Type B pancreatic cell (in vitro differentiated cells): ENCODE measurements at places on chromosomes 7 and 10. TPM values are rescaled to one million over a fixed set of nuclear protein-coding genes. Genes with fewer than 3 reads are reported as not detected.

DNA sequence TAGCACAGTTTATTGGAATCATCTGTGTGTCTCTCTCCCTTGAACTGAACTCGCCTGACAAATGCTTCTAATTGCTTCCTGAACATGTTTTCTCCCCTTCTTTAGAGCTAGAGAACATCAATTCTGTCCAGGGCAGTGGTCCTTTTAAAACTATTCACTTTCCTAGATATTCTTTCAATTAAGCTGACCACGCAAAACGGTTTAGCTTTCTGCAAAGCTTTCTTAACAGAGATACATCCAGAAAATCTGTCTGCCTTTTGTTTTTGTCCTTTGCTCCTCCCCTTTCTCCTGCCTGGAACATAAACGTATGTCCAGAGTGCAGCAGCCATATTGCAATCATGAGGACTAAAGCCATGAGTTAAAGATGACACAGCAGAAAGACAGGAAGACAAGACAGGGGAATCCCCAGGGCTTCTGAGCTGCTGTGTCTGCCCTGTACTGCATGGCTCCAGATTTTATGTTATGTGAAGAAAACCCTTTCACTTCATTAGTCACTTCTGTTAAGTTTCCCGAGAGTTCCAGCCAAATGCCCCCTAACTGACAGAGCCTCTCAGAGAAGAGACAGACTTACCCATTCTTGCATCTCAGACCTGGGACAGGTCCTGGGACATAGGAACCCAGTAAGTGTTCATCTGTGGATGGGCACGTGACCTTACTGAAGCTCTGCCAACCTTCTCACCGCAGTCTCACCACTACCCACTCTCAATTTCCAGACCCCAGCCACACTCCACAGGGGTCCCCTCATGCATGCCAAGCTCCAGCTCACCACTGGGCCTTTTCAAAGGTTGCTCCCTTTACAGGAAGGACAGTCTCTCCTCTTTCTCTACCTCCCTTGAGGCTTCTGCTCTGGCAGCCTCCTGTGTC, 35.0 kb upstream of the CPXM2 start:
- no peak overlapping the region for H3K4me3 ChIP-seq
- H3K27me3 ChIP-seq, result peaks cover 27% of the 10 kb centered on the region
- no peaks in the 10 kb centered on the region for H3K4me1 ChIP-seq
- no peaks in the 10 kb centered on the region for H3K36me3 ChIP-seq

AKR1C2 gene
- 87.5 and 289 TPM in 2 replicates for total RNA-seq

DNA sequence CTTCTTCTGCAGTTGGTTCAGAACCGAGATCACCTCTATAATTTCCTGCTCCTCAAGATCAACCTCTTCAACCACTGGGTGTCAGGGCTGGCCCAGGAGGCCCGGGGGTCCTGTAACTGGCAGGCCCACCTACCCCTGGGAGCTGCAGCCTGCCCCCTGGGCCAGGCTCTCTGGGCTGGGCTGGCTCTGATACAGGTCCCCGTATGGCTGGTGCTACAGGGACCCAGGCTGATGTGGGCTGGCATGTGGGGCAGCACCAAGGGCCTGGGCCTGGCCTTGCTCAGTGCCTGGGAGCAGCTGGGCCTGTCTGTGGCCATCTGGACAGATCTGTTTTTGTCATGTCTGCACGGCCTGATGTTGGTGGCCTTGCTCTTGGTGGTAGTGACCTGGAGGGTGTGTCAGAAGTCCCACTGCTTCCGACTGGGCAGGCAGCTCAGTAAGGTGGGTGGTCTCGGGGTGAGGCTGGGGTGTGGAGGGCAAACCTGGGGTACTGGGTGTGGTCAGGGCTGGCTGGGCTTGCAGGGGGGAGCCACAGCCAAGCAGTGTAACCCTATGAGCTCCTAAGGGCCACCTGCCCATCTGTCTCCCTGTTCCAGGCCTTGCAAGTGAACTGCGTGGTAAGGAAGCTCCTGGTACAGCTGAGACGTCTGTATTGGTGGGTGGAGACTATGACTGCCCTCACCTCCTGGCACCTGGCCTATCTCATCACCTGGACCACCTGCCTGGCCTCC, 4.2 kb downstream of the TMEM270 start:
- no peak overlapping the region for H3K27ac ChIP-seq
- no peak overlapping the region for H3K4me3 ChIP-seq
- H3K27me3 ChIP-seq, result no peaks in the 10 kb centered on the region

DNA sequence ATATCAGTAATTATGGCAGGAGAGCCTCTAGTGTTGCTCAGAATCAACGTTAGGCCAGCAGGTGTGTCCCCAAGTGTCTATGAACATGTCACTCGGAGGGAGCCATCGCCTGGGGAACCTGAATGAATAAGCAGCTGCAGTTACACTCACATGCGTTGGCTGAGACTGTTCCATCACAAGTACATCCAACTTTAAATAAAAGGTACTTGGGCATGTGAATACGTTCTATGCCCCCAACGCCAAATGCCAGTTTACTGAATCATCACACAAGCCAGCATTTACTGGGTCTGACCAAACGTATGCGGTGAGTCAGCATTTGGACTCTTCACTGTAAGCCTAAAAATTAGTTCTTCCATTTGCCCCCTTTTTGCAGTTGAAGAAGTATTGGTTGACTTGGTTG, 207.6 kb upstream of the PLXNA4 start:
- H3K4me3 ChIP-seq, result no peak overlapping the region
- H3K27ac ChIP-seq, result no peak overlapping the region
- H3K4me1 ChIP-seq, result no peaks in the 10 kb centered on the region
- no peak for DNase-seq

GPR15LG gene
- 0.70 and 0.98 TPM in 2 replicates for total RNA-seq

BRI3 gene
- total RNA-seq, result 151 and 190 TPM in 2 replicates

CCT6A gene
- total RNA-seq, result 128 and 151 TPM in 2 replicates

DNA sequence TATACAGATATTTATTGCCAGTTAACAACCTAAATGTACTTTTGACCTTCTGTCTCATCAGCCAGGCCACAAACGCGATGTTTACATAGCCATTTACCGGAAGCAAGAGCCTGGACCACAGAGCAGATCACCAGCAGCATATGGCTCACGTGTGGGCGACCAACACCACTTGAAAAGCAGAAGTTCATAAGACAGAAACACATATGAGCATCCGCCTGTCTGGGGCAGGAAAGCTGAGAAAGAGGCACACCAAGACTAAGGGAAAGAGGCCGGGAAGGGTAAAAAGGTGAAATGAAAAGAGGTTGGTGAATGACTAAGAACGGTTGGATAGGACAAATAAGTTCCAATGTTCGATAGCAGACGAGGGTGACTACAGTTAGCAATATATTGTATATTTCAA, 1.3 kb downstream of the ABCB1 start:
- DNase-seq, result no peak
- H3K4me3 ChIP-seq, result peak overlapping the region; percentile 82
- H3K4me1 ChIP-seq, result peaks cover 5% of the 10 kb centered on the region
- H3K27me3 ChIP-seq, result peaks cover 77% of the 10 kb centered on the region

CPA4 gene
- total RNA-seq, result 7.4 and 17.4 TPM in 2 replicates

- no peaks in the 10 kb centered on the region for H3K36me3 ChIP-seq
- H3K27me3 ChIP-seq, result peaks cover 11% of the 10 kb centered on the region
- no peak for DNase-seq
- no peak overlapping the region for H3K27ac ChIP-seq
- H3K4me3 ChIP-seq, result no peak overlapping the region
These were observed 3.1 kb upstream of the ADAP1 start for GRCh38 chr7:957418-958220.

- no peak overlapping the region for H3K27ac ChIP-seq
- no peak for DNase-seq
- H3K4me3 ChIP-seq, result no peak overlapping the region
- H3K27me3 ChIP-seq, result peaks cover 3% of the 10 kb centered on the region
- H3K36me3 ChIP-seq, result no peaks in the 10 kb centered on the region
These were observed 49.2 kb upstream of the CPN1 start for GRCh38 chr10:100130831-100131230.
